ENCODE measurements at places on chromosomes 4 and X. TPM values are rescaled to one million over a fixed set of nuclear protein-coding genes. Genes with fewer than 3 reads are reported as not detected.

GRCh38 chr4:147984065-147984777, 252.3 kb downstream of the ARHGAP10 start:
- no peaks in the 10 kb centered on the region for H3K27me3 ChIP-seq
- peaks cover 66% of the 10 kb centered on the region for H3K4me1 ChIP-seq
- peak overlapping the region; percentile 14 for H3K4me3 ChIP-seq
- H3K27ac ChIP-seq, result peak overlapping the region; percentile 79

- no peaks in the 10 kb centered on the region for H3K36me3 ChIP-seq
- H3K4me1 ChIP-seq, result peaks cover under 1% of the 10 kb centered on the region
- DNase-seq, result no peak
- H3K27ac ChIP-seq, result no peak overlapping the region
These were observed 42.2 kb downstream of the SH2D1A start for GRCh38 chrX:124388562-124388961.

GABRE gene
- total RNA-seq, result 1.0 TPM

DSPP gene
- total RNA-seq, result not detected

- no peak for DNase-seq
- no peak overlapping the region for H3K4me3 ChIP-seq
- no peaks in the 10 kb centered on the region for H3K4me1 ChIP-seq
These were observed 2.5 kb upstream of the HTRA3 start for GRCh38 chr4:8267077-8267476.

GRCh38 chr4:176499518-176499917, 179.8 kb downstream of the SPCS3 start:
- H3K27ac ChIP-seq, result no peak overlapping the region
- H3K4me3 ChIP-seq, result no peak overlapping the region
- H3K4me1 ChIP-seq, result peaks cover 4% of the 10 kb centered on the region

DNA sequence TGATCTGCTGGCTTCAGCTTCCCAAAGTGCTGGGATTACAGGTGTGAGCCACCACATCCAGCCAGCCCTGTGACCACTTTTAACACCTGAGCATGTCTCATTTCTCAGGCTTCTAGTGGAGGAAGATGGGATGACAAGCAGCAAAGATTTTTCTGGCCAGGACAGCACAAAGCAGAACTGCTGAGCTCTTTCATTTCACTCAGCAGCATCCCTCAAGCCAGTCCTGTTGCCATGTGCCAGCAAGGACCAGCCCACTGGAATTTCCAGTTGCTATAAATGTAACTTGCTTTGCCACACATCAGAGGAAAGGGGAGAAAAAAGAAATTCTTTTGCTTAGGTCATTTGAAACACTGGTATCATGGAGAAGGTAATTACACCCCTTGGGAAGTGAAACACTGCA, 75.9 kb downstream of the SLC9A7 start:
- no peaks in the 10 kb centered on the region for H3K27me3 ChIP-seq
- H3K4me3 ChIP-seq, result no peak overlapping the region
- no peak for DNase-seq
- no peak overlapping the region for H3K27ac ChIP-seq
- no peaks in the 10 kb centered on the region for H3K36me3 ChIP-seq
- H3K4me1 ChIP-seq, result peaks cover 5% of the 10 kb centered on the region

GAGE1 gene
- not detected for total RNA-seq

DNA sequence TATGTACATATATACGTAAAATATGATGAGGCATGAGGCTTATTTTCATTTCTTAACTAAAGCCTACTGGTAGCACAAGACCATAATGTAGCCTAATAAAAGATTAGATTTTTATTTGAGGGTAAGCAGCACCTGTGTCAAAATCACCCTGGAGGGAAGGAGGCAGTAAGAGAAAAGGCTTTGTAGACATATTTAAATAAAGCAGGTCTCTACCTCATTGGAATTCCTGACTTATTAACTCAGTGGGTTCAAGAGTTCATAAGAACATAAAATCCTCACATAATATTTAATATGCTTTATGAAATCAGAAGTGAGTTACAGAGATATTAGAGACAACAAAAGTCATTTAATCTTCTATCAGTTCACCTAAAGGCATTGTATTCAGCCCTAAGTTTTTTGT, 261.6 kb upstream of the ANKRD50 start:
- no peaks in the 10 kb centered on the region for H3K27me3 ChIP-seq
- H3K4me1 ChIP-seq, result peaks cover 15% of the 10 kb centered on the region
- DNase-seq, result no peak
- H3K4me3 ChIP-seq, result no peak overlapping the region

GRCh38 chr4:101418055-101418454, 70.7 kb upstream of the PPP3CA start:
- no peak overlapping the region for H3K4me3 ChIP-seq
- H3K36me3 ChIP-seq, result no peaks in the 10 kb centered on the region
- no peak for DNase-seq
- no peaks in the 10 kb centered on the region for H3K27me3 ChIP-seq
- peaks cover 18% of the 10 kb centered on the region for H3K4me1 ChIP-seq

EFHC2 gene
- not detected for total RNA-seq

- H3K4me1 ChIP-seq, result peaks cover 33% of the 10 kb centered on the region
- H3K27me3 ChIP-seq, result no peaks in the 10 kb centered on the region
- peak overlapping the region; percentile 83 for H3K27ac ChIP-seq
- H3K4me3 ChIP-seq, result no peak overlapping the region
- H3K36me3 ChIP-seq, result no peaks in the 10 kb centered on the region
These were observed 827 bp upstream of the RTL3 start for GRCh38 chrX:78659955-78660354.

DNA sequence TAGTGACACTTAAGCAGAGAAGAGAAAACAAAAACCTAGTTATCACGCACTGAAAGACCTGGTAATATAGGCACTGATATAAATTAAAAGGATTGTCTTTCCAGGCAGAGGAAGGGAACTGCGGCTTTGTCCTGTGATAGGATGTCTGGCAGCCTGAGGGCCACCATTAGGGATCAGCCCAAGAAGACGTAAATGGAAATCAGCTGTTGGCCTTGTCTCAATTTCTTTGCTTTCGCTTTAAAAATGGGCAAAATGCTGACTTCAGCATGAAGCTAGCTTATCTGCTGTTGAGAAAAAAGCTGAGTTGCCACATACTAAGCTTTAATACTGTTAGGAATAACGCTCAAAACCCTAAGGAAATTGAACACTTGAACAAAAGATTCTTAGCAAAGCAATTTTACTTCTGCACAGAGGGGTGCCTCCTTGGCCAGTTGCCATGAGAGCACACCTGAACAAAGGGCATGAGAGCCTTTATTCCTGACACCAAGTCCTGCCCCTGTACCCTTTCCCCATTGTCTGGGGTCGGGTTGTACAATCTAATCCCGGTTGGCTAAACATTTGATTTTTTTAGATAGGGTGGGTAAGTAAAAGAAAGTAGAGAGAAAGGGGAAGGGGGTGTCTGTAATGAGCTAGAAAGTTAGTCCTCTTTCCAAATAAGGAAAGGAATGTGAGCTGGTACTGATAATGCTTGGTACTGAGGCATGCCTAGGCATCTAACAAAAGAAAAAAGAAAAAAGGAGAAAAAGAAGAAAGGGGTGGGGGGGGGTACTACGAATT, 85.1 kb upstream of the UCP1 start:
- H3K4me3 ChIP-seq, result peak overlapping the region; percentile 26
- H3K4me1 ChIP-seq, result peaks cover 29% of the 10 kb centered on the region
- peaks cover 28% of the 10 kb centered on the region for H3K36me3 ChIP-seq
- H3K27ac ChIP-seq, result peak overlapping the region; percentile 87
- H3K27me3 ChIP-seq, result no peaks in the 10 kb centered on the region
- DNase-seq, result no peak

ZCCHC12 gene
- total RNA-seq, result not detected

GRCh38 chr4:117740736-117741135, 293.6 kb upstream of the NDST3 start:
- no peak for DNase-seq
- no peaks in the 10 kb centered on the region for H3K4me1 ChIP-seq
- peaks cover 9% of the 10 kb centered on the region for H3K36me3 ChIP-seq
- H3K27ac ChIP-seq, result no peak overlapping the region
- H3K4me3 ChIP-seq, result no peak overlapping the region
- H3K27me3 ChIP-seq, result no peaks in the 10 kb centered on the region

- H3K27me3 ChIP-seq, result peaks cover 2% of the 10 kb centered on the region
- no peak overlapping the region for H3K27ac ChIP-seq
- H3K4me3 ChIP-seq, result no peak overlapping the region
- peak; percentile 55 for DNase-seq
These were observed 6.0 kb upstream of the EFNB1 start for GRCh38 chrX:68822641-68823410.

- no peak overlapping the region for H3K4me3 ChIP-seq
- DNase-seq, result no peak
- H3K36me3 ChIP-seq, result no peaks in the 10 kb centered on the region
- peaks cover 10% of the 10 kb centered on the region for H3K4me1 ChIP-seq
- H3K27ac ChIP-seq, result no peak overlapping the region
- no peaks in the 10 kb centered on the region for H3K27me3 ChIP-seq
These were observed 82.1 kb downstream of the EFNB1 start for GRCh38 chrX:68910731-68911428.

DNA sequence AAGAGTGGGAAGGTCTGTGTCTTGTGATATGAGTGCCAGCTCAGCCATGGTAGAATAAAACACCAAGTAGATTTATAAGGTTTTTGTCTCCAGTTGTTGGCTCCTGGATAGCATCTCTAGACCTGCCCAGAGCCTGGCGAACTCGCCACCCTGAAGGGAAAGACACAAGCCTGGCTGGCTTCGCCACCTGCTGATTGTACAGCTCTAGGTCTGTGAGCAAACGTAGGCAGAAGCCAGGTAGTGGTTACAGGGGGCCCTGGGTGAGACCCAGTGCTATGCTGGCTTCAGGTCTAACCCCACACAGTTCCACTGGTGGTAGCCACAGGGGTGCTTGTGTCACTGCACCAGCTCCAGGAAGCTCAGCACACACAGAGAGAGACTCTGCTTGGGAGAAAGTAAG, 100.5 kb downstream of the BLTP1 start:
- H3K36me3 ChIP-seq, result peaks cover 40% of the 10 kb centered on the region
- H3K4me1 ChIP-seq, result no peaks in the 10 kb centered on the region
- DNase-seq, result peak; percentile 81
- H3K4me3 ChIP-seq, result no peak overlapping the region
- no peaks in the 10 kb centered on the region for H3K27me3 ChIP-seq

- H3K4me1 ChIP-seq, result no peaks in the 10 kb centered on the region
- H3K27ac ChIP-seq, result no peak overlapping the region
- H3K27me3 ChIP-seq, result no peaks in the 10 kb centered on the region
- no peak for DNase-seq
- H3K36me3 ChIP-seq, result no peaks in the 10 kb centered on the region
- no peak overlapping the region for H3K4me3 ChIP-seq
These were observed 505.9 kb upstream of the CTSO start for GRCh38 chr4:156459584-156459983.

- H3K27ac ChIP-seq, result no peak overlapping the region
- no peak overlapping the region for H3K4me3 ChIP-seq
- H3K36me3 ChIP-seq, result peaks cover 44% of the 10 kb centered on the region
- no peaks in the 10 kb centered on the region for H3K27me3 ChIP-seq
- no peak for DNase-seq
- H3K4me1 ChIP-seq, result no peaks in the 10 kb centered on the region
These were observed 7.8 kb downstream of the PLRG1 start for GRCh38 chr4:154542271-154542879.

DNA sequence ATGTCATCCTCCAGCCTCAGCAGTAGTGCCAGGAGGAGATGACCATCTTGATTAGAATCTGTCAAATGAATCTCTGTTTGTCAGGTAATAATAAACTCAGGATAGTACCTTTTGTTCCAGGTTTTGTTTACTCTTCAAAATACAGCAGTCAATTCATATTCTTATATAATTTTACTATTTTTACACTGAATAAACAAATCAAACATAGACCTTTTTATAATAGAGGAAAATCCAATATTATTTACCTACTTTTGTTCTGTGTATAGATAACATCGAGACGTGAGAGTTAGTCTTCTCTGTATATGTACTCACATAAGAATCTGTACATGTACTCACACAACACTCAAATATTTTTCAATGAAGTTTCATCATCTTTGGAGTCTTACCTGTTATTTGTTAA, 365.4 kb upstream of the EPHA5 start:
- H3K4me3 ChIP-seq, result no peak overlapping the region
- no peak for DNase-seq
- no peak overlapping the region for H3K27ac ChIP-seq
- H3K36me3 ChIP-seq, result no peaks in the 10 kb centered on the region

DNA sequence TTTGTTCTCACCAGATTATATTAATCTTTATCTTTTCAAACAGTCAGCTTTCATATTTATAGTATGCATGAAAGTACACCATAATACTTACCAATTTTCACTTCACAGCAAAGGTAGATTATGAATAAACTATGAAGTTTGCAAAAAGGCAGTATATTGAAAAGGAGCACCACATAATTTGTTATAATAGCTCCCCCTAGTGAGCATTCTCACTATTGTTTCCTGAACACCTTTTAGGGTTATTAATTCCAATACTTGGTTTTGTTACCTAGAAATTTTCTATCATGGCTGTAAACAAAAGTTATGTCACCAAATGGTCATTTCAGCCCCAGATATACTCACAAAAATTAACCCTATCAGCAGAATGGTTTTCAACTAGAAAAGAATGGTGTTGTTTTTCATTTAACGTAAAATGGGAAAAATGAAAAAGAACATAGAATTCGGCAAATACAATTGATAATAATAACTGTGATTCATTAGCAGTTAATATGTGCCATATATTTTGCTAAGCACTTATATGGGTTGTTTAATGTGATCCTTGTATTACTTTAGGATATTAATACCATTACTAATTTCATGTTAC, 30.2 kb upstream of the NKX6-1 start:
- DNase-seq, result no peak
- no peak overlapping the region for H3K27ac ChIP-seq
- no peaks in the 10 kb centered on the region for H3K36me3 ChIP-seq

- H3K4me1 ChIP-seq, result peaks cover 2% of the 10 kb centered on the region
- H3K27ac ChIP-seq, result no peak overlapping the region
- no peaks in the 10 kb centered on the region for H3K36me3 ChIP-seq
- no peak overlapping the region for H3K4me3 ChIP-seq
These were observed 34.6 kb downstream of the RTL5 start for GRCh38 chrX:72097098-72097497.

DNA sequence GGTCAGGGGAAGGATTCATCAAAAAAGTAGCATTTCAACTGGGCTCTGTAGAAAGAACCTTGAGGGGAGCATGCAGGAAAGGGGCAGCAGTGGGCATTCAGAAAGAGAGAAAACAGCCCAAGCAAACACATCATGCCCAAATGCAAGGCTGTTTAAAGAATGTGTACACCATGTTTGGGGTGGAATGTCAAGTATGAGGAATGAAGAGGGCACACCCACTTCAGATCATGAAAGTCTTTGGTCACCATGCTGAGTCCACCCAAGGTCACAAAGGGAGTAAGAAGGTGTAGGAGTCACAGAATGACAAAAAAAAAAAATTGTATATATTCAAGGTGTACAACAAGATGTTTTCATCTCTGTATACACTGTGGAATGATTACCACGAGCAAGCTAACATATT, 9.4 kb downstream of the S100G start:
- H3K27ac ChIP-seq, result peak overlapping the region; percentile 54
- DNase-seq, result no peak
- peaks cover 41% of the 10 kb centered on the region for H3K4me1 ChIP-seq
- H3K36me3 ChIP-seq, result peaks cover 12% of the 10 kb centered on the region
- no peak overlapping the region for H3K4me3 ChIP-seq
- H3K27me3 ChIP-seq, result no peaks in the 10 kb centered on the region
